ENCODE measurements at places on chromosomes 12 and 14. TPM values are rescaled to one million over a fixed set of nuclear protein-coding genes. Genes with fewer than 3 reads are reported as not detected.

DNA sequence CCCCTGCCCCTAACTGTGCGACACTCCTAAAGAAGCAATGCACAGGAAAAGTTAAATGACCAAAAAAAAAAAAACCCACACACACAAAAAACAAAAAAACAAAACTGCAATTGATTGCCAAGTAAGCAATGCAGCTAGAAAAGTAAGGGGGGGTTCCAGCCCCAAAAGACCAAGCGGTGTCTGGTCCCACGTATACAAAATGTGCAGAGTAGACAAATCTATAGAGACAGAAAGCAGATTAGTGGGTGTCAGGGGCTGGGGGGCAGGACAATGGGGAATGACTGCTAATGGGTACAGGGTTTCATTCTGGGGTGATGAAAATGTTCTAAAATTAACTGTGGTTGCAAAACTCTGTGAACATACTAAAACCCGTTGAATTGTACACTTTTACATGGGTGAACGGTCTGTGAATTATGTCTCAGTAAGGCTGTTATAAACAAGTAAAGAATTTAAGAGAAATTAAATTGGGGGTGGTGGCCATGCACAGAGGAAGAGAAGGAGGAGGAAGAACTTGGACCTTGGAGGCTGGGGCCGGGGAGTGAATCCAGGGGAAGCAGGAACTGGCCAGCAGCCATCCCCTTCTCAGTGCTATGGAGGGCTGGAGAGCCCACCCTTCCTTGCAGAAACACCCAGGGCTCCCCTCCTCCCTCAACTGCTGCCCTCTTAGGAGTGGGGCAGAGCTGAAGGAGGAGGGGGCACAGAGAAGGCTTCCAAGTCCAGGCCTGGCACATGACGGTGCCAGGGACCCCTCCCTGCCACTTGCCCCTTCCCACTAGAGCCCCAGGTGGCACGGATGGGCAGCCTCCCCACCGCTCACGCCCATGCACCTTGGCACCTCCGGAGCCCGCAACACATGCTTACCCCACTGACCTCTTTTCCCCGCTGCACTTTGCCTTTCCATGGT is 45.4 kb downstream of the KDM2B start:
- ATAC-seq, result no peak

GRCh38 chr12:93098077-93098476 is 169.0 kb upstream of the EEA1 start:
- no peak for ATAC-seq

- no peak for ATAC-seq
Observed at GRCh38 chr14:100691395-100692056, 35.2 kb upstream of the DLK1 start.

DNA sequence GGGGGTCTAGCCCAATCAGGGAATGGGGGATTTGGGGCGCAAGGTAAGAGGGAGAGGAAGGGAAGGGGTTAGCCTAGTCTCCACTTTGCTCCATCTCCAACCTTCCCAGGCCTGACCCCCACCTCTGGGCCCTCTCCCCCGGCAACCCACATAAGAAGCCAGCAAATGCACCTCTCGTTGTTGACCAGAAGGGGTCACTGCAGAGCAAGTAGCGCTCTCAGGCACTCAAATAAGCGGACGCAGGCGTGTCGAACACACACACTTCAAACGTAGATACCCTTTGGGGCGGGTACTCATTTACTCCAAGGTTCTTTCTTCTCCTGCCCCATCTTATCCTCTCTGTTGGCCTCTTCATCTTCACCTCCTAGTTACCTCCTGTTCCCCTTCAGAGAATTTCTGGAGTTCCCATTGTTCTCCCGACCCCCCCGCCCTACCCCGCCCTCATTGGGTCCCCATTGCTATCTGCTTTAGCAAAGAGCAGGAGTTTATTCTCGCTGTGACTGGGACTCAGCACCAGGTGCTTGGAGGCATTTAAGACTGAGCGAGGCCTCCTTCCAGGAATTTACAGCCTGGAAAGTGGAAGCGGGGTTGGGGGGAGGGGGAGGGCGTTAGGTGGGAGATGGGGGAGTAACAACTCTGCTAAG is 1.5 kb upstream of the SRRM4 start:
- peak; percentile 21 for ATAC-seq

NCKAP5L gene
- total RNA-seq, result 17.0 TPM

DNA sequence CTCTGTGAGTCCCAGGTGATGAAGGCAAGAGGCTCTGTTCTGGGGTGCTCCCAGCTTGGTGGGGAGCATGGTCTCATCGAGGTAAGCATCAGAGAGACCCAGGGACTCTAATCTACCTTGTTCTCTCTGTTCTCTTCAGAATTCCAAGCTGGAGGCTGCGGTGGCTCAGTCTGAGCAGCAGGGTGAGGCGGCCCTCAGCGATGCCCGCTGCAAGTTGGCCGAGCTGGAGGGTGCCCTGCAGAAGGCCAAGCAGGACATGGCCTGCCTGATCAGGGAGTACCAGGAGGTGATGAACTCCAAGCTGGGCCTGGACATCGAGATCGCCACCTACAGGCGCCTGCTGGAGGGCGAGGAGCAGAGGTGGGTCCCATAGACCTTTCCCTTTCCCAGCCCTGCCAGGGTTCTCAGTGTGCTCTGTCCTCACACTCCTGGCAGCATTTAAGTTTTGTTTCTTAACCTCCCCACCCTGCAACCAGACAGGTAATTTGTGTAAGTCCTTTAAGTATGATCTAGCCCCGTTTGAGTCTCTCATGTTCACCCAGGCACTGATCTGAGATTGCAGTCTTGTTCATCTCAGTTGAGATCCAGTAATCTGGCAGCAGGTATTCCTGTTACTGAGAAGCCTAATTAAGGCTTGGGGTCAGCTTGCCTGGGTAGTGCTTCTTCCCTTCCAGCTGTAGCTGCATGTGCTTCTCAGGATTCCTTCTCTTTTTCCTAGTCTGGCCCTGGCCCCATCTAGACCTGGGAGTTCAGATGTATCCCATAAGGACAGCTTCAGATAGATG is 14.8 kb upstream of the KRT81 start:
- ATAC-seq, result no peak

PRB2 gene
- 0.83 TPM for total RNA-seq

DNA sequence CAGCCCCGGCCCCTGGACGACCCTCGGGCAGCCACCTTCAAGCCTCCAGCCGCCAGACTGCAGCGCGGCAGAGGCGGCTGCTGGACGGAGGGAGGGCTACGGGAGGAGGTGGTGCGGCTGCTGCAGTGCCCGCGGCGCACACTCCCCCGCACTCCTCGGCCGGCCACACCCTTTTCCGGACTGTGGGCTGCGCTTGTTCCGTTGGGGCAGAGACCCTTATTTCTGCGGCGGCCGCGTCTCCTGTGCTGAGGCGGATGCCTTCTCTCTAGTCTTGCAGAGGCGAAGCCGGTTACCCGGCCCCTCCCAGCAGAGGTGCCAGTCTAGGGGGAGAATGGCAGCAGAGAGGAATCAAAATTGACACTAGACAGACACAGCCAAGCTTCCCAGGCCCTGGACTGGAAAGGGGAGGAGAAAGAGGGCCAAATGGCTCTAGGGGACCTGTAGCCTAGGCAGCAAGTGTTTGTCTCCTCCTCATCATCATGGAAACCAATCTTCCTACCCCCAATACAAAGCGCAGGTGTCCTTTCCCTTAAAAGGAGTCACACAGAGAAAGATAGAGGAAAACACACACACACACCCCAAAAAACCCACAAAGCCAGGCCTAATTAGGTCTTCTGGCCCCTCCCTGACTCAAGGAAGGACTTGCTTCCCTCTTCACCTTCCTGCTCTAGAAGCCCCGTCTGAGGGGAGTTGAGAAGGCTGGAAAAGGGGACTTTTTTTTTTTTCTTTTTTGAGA is 1.3 kb downstream of the ESYT1 start:
- ATAC-seq, result peak; percentile 24

DNA sequence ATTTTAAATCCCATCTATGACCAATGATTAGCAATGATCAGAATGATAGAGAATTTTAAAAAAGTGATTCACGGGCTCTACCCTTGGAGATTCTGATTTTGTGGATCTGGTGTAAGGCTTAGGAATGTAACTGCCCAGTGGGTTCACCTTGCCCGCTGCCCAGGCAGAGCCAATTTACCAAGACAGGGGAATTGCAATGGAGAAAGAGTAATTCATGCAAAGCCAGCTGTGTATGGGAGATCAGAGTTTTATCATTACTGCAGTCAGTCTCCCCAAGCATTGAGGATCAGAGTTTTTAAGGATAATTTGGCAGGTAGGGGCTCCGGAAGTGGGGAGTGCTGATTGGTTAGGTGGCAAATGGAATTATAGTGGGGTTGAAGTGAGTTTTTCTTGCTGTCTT is 480.6 kb downstream of the ATP23 start:
- no peak for ATAC-seq

CLEC4D gene
- 0.25 TPM for total RNA-seq

MYO1A gene
- not detected for total RNA-seq

MOAP1 gene
- total RNA-seq, result 43.9 TPM

DNA sequence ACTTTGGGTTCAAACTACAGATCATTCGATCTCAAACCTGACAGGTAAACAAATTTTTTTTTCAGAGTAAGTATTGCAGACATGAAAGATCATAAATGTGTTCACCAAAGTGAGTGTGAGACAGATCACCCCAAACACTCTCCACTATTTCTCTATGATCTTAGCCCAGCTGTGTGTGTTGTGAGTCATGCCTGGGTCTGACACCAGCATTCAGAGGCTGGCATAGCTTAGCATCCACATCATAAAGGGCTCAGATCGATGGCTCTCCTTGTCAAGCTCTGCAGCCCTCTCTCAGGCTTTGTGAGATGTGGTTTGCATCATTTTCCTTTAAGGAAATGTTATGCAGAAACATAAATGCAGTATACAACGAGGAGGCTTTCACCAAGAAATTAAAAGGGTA is 164.9 kb downstream of the ETV6 start:
- ATAC-seq, result peak; percentile 68

ERP27 gene
- 1.9 TPM for total RNA-seq
